ENCODE measurements at places on chromosomes 7 and 10. TPM values are rescaled to one million over a fixed set of nuclear protein-coding genes. Genes with fewer than 3 reads are reported as not detected.

DNA sequence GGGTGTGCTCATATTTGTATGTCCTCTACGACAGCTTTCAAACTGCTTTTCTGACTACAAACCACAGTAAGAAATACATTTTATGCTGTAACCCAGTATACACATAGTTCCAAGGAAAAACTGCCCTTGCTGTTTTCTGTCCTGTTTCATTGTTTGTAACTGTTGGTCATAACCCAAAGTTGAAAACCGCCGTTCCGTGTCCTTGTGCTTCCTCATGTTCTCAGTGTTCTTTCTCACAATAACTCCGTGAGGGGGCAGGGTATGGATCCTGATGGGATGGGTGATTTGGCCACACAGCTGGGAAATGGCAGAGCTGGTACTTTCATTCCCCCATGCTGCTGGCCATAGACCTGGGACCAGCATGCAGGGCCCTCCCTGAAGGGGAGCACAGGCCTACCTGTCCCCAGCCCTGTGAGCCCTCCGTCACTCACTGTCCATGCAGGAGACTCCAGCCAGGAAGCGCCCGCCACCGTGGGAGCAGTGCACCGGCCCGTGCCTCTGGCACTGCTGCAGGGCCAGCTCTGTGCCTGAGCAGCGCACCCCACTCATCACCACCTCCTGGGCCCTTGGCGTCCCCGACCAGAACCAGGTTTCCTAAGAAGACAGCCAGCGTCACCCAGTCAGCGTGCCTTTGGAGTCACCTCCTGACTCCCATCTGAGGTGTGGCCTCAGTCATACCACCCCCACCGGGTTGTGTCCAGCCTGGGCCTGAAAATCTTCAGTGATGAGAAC, 12.7 kb downstream of the LOXL4 start:
- DNase-seq: no peak

- DNase-seq: no peak
Measured at GRCh38 chr10:21238044-21238443, 287.4 kb downstream of the SKIDA1 start.

DNA sequence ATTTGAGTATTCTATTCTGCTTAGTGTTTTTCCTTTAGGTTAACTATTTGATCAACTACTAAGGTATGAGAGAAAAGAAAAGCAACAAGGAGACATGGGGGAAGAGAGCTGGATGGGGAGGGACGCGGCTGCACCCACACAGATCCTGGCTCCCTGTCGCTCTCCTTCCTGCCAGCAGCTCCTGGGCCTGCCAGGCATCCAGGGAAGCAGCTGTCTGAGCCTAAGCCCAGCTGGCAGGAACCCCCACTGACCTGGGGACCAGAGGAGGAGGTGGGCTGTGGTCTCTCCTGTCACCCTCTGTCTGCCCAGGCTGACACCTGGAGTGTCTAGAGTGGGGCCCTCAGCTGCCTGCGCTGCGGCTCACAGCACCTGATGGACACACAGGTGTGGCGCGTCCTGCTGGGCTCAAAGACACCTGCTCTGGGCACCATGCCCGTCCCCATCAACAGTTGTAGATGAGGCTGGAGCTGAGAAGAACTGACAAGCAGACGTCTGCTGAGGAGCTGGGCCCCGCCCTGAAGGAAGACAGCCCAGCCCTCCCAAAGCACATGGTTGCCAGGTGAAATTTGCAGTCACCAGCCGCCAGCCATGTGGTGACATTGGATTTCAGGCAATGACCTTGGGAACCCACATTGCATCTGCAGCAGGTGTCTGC, 207.9 kb downstream of the PLXNA4 start:
- no peak for DNase-seq

- DNase-seq: no peak
Measured at GRCh38 chr7:151236406-151236805, 4.1 kb downstream of the CHPF2 start.

The MMP21 gene
- not detected for total RNA-seq

Data from activated T-cell treated with anti-CD3 and anti-CD28 coated beads, Interleukin-2, amount 50 U/mL, for 4 hours (primary cell).